Testis (tissue), 5 donors: ENCODE measurements at places on chromosomes 16 and 17. TPM values are rescaled to one million over a fixed set of nuclear protein-coding genes. Genes with fewer than 3 reads are reported as not detected.

GRCh38 chr16:28192806-28193529 is 18.8 kb downstream of the XPO6 start:
- H3K4me3 ChIP-seq: no peak overlapping the region
- H3K27ac ChIP-seq: no peak overlapping the region
- H3K4me1 ChIP-seq: no peaks in the 10 kb centered on the region
- no peaks in the 10 kb centered on the region for H3K27me3 ChIP-seq
- no peaks in the 10 kb centered on the region for H3K36me3 ChIP-seq

Gene KLHL10
- 76.3 TPM for total RNA-seq

DNA sequence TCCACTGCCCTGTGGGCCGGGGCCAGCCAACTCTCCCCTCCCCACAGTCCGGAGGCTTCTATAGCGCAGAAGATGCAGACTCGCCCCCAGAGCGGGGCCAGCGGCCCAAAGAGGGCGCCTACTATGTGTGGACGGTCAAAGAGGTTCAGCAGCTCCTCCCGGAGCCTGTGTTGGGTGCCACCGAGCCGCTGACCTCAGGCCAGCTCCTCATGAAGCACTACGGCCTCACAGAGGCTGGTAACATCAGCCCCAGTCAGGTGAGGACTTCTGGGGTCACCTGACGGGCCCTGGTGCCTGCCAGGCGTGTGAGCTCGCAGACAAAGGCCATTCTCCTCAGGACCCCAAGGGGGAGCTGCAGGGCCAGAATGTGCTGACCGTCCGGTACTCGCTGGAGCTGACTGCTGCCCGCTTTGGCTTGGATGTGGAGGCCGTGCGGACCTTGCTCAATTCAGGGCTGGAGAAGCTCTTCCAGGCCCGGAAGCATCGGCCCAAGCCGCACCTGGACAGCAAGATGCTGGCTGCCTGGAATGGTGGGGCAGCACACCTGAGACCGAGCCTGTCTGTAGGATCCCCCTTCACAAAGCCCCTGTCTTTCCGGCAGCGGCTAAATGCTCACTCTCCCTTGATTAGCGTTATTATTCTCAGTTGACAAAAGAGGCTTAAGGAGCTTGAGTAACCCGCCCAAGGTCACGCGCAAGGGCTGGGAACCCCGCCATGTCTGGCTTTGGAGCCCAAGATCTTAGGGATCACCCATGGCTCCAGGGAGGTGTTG is 3.9 kb downstream of the SPATA20 start:
- H3K4me3 ChIP-seq: no peak overlapping the region
- no peaks in the 10 kb centered on the region for H3K36me3 ChIP-seq
- H3K27ac ChIP-seq: no peak overlapping the region
- H3K4me1 ChIP-seq: peaks cover 13% of the 10 kb centered on the region

- H3K36me3 ChIP-seq: no peaks in the 10 kb centered on the region
- H3K27ac ChIP-seq: no peak overlapping the region
- peaks cover 6% of the 10 kb centered on the region for H3K4me1 ChIP-seq
- no peak overlapping the region for H3K4me3 ChIP-seq
Measured at GRCh38 chr17:10683853-10684252, 13.5 kb downstream of the SCO1 start.

GRCh38 chr17:66426397-66427033 is 124.1 kb downstream of the PRKCA start:
- no peak overlapping the region for H3K4me3 ChIP-seq
- no peak for DNase-seq
- H3K36me3 ChIP-seq: no peaks in the 10 kb centered on the region

DNA sequence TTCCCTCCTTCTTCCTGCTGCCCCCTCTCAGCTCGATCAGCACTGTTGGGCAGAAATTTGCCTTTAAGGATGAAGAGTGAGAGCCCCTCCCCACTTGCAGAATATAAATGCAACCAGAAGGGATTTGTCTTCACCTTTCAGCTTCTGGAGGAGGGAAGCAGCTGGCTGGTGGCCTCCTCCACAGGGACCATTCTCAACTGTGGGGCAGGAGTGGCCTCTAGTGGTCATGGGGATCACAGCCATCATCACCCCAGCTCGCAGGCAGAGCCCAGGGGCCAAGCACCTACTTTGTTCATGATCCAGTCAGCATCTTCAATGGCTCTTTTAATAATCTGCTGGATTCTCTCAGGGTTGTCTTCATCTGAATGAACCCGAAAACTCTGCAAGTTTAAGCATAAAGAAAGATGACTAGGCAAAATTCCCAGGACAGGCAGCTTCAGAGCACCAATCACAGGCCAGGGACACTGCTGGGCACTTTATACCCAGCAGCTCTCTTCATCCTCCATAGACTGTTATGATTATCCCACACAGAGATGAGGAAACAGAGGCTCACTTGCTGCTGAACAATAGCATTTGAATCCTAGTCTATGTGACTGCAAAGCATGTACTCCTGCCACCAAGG is 13.1 kb downstream of the LYRM9 start:
- H3K27me3 ChIP-seq: no peaks in the 10 kb centered on the region
- peaks cover 5% of the 10 kb centered on the region for H3K4me1 ChIP-seq
- H3K27ac ChIP-seq: no peak overlapping the region
- no peaks in the 10 kb centered on the region for H3K36me3 ChIP-seq
- peak; percentile 84 for DNase-seq
- no peak overlapping the region for H3K4me3 ChIP-seq
